ENCODE measurements at places on chromosomes 16 and 17.

DNA sequence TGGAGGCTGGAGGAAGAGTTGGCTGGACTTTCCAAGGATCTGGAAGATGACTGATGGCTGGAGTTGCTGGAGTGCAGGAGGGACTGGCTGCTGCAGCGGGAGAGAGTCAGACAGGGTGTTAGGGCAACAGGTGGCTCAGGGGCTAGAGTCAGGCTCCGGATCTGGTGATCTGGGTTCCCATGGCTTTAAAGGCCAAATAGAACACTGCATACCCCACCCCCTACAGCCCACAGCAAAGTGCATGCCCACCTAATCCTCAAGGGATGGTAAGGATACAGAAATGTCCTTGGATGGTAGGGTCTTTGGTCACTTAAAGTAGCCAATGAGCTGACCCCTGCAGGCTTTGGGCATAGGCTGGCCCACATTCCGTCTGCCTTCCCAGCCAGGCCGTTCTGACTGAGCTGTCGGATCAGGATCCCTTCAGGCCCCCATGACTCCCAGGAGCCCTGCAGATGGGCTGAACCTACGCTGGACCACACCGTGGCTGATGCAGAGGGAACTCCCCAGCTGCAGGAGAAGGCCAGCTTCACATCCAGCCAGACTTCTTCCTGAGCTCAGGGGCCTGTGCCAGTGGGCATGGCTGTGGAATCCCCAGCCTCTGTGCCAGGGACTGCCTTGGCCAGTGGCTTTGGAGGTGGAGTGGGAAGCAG lies 13.9 kb downstream of the TNS4 start:
- DNase-seq = peak; percentile 55

- no peak for DNase-seq
These were observed 426.6 kb downstream of the MAF start for GRCh38 chr16:79173919-79174318.

GRCh38 chr17:9890124-9890523 lies 14.9 kb downstream of the RCVRN start:
- DNase-seq = peak; percentile 4

GRCh38 chr16:69260019-69260418 lies 51.1 kb upstream of the VPS4A start:
- DNase-seq = no peak

DNA sequence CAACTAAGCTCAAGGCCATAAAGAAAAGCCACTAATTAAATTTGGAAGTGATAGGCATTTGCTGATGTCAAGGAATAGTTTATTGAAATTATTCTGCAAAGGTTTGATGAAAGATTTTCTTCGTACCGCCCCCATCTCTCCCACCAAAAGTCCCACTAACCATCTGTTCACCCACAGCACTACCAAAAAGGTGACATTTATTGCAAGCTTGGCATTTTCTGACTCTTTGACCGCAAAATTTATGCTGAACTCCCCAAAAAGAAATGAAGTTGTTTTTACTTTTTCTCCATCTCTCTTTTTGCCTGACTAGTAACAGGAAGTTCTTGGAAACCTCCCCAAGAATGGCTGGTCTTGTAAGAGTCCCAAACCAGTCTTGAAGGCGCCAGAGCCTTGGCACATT lies 384.9 kb upstream of the SOX9 start:
- no peak for DNase-seq

DNA sequence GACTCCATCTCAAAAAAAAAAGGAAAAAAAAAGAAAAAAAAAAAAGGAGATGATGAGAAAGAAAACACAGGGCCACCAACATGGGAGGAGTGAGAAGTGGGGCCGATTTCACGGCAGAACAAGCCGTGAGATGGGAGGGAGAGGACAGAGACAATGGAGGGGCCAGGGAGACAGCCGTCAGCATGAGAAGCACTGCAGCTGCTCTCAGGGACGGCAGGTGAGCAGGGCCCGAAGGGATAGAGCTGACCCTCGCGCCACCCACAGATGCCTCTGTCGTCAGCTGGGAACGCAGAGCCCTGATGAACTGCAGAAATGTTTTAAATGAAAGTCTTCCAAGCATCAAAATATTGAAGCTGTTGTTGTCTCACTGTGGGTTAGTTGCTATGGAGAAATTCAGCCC lies 20.3 kb downstream of the PITPNM3 start:
- no peak for DNase-seq

- no peak for DNase-seq
These were observed 395.0 kb upstream of the SOX9 start for GRCh38 chr17:71725811-71726210.

DNA sequence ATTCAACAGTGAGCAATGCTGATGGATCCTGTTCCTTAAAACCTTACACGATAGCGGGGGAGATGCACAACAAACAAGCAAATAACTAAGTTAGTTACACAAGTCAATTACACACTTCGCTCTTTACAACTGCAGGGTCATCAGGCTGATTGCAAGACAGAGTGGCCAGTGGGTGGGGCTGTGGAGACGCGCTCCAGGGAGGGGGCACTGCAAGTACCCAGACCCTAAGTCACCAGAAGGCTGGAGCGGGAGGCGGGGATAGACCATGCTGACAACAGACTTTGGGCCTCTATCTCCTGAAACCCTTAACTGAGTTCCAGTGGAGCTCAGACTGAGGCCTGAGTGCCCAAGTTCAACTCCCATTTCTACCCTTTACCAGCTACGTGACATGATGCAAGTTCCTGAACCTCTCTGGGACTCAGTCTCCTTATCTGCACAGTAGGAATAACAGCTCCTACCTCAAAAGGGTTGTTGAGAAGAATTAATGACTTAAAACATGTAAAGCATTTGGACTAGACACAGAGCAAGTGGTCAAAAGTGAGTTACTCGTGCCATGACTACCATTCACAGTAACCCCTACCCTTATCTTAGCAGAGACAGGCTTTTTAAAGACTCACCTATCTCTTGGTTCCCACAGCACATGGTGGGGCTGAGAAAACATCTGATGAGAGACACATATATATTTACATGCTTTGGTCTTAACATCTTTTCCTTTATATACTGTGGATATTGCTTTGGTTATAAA lies 10.4 kb downstream of the CPPED1 start:
- no peak for DNase-seq

GRCh38 chr16:55091213-55091870 lies 160.7 kb downstream of the IRX5 start:
- no peak for DNase-seq

GRCh38 chr16:78205506-78205905 lies 106.1 kb downstream of the WWOX start:
- no peak for DNase-seq

All from epithelial cell of esophagus (primary cell).